ENCODE measurements at places on chromosomes 4 and X.
A peak's percentile ranks its signal among the peaks of the same experiment; 100 is the strongest.

DNA sequence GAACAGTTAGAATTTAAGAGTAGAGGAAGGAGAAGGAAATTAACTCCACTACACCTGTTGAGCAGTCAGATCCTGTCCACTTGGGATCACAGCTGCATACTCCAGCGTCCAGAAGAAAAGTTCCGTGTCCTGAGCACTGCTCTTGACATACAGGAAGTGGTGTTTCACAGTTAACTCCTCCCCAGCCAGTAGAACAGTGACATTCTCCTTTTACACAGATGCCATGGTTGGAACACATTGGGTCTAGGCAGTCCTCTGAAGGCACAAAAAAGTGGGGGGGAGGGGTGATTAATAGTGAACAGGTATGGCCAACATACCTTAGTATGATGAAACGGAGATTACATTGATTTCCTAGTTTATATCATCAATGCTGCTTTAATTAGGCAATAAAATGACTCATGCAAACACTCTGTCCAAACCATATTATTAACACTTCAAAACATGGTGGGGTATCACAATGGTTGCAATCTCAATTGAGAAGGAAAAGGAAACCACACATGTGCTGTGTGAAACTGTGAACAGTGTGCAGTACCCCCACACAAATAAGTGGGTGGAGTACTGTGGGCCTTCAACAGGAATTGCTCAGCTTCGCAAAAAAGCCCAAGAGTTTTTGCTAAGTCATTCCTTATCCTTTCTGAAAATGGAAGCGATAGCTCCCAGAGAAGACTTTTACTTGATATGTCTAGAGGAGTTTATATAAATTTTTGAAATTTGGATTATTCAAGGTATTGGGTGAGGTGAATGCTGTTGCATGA, 295.6 kb downstream of the SH2D1A start:
- DNase-seq = no peak

DNA sequence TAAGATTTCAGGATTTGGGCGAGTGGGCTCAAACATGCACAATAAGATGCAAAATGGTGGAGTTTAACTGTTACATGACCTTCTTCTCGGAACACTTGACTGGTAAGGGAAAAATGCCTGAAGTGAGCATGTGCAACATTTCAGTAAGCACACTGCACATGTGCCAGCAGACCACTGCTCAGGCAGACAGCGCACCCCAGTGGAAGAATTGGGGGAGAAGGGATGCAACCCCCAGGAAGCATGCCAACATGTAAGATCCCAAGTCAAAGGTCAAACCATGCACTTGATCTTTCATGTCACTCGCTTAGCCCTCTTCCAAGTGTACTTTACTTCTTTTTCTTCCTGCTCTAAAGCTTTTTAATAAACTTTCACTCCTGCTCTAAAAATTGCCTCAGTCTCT, 256.3 kb downstream of the CENPC start:
- no peak for DNase-seq

GRCh38 chr4:153950100-153950979, 161.5 kb upstream of the SFRP2 start:
- DNase-seq = no peak

DNA sequence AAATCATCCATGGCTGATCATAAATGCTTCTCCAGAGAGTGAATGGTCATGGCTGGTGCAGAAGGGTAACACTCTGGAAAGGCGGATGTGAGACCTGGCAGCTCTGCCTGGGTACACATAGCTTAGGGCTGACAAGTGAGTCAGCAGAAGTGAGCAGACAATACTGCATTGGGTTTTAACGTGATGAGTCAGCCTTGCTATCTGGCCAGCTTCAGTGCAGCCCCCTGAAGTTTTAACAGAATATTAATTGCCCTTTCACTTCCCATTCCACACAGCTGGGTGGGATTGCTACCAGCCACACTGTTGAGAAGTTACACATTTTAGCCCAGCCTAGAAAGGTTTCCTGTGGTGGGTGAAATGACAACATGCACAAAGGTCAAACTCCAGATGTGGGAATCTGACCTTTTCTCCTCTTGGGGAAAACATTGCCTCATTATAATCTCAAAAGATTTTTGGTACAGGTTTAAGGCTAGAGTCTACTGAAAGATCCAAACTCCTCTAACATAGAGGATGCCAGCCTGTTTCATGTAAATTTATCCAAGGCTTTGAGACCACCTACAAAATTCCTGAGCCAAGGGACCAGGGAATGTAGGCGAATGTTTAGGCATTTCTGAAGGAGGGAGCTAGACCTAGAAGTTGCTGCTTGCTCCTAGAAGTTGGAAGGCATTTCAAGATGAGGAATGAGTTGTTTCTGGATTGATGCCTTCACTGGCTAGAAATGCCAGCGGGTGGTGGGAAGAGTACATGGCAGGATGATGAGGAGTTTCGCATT, 230.3 kb upstream of the PGRMC2 start:
- DNase-seq = peak; percentile 88

- DNase-seq = peak; percentile 75
Observed at GRCh38 chrX:10756441-10756840, 136.1 kb upstream of the MID1 start.

- no peak for DNase-seq
Observed at GRCh38 chrX:48903290-48903689, 5.6 kb downstream of the PQBP1 start.
